ENCODE measurements at places on chromosomes 7 and 10. TPM values are rescaled to one million over a fixed set of nuclear protein-coding genes. Genes with fewer than 3 reads are reported as not detected.

The CCDC172 gene
- total RNA-seq: not detected

The NOC3L gene
- 12.8 TPM for total RNA-seq

The TNRC18 gene
- total RNA-seq: 10.2 TPM

The COL1A2 gene
- total RNA-seq: not detected

The FEZF1 gene
- total RNA-seq: not detected

The LRRC18 gene
- not detected for total RNA-seq

The AGAP4 gene
- 12.2 TPM for total RNA-seq

The CCDC3 gene
- total RNA-seq: 2.9 TPM

The CRTAC1 gene
- not detected for total RNA-seq

The OPN1SW gene
- total RNA-seq: not detected

The CDHR1 gene
- not detected for total RNA-seq

The GPR15LG gene
- total RNA-seq: not detected

The VSTM4 gene
- not detected for total RNA-seq

The ADAM22 gene
- 2.2 TPM for total RNA-seq

The MOGAT3 gene
- not detected for total RNA-seq

The ARHGAP22 gene
- 0.07 TPM for total RNA-seq

The SAP25 gene
- total RNA-seq: 4.9 TPM

The AKR1D1 gene
- total RNA-seq: not detected

The CYP2W1 gene
- not detected for total RNA-seq
